Prostate gland (tissue), 2 donors: ENCODE measurements at places on chromosomes 6 and 20. TPM values are rescaled to one million over a fixed set of nuclear protein-coding genes. Genes with fewer than 3 reads are reported as not detected.
A peak's percentile ranks its signal among the peaks of the same experiment; 100 is the strongest.

DNA sequence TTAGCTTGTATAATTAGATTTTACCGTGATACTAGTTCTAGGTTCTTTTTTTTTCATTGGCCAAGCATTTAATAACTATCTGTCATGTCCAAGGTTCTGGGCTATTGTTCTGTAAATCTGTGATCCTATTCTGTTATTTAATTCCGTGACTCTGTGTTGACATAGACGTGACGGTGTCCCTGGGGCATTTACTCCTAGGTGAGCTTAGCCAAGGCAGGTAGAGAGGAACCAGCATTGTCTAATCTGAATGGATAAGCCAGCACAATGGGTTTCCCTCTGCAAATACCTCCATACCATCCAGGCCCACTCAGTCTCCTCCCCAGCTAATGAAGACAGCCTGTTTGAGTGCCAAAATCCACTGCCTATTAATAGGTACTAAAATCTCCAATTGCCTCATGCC, 8.9 kb upstream of the CDSN start:
- DNase-seq = peak; percentile 51
- no peaks in the 10 kb centered on the region for H3K36me3 ChIP-seq
- peak overlapping the region; percentile 63 for H3K27ac ChIP-seq
- no peak overlapping the region for H3K4me3 ChIP-seq
- H3K27me3 ChIP-seq = no peaks in the 10 kb centered on the region

The DTNBP1 gene
- total RNA-seq = 14.1 TPM

The SMLR1 gene
- total RNA-seq = not detected

The PLTP gene
- total RNA-seq = 101 TPM

The CST5 gene
- total RNA-seq = not detected

The SH3BGRL2 gene
- total RNA-seq = 93.3 TPM

The GRM4 gene
- 4.4 TPM for total RNA-seq

- no peak for DNase-seq
- H3K36me3 ChIP-seq = no peaks in the 10 kb centered on the region
- H3K27ac ChIP-seq = no peak overlapping the region
- no peaks in the 10 kb centered on the region for H3K4me1 ChIP-seq
- H3K27me3 ChIP-seq = no peaks in the 10 kb centered on the region
These were observed 172.7 kb downstream of the SCP2D1 start for GRCh38 chr20:18986146-18986830.

- H3K4me1 ChIP-seq = no peaks in the 10 kb centered on the region
- peak overlapping the region; percentile 91 for H3K27ac ChIP-seq
- no peaks in the 10 kb centered on the region for H3K36me3 ChIP-seq
- no peaks in the 10 kb centered on the region for H3K27me3 ChIP-seq
- H3K4me3 ChIP-seq = peak overlapping the region; percentile 85
- peak; percentile 38 for DNase-seq
These were observed 35.2 kb downstream of the HFE start for GRCh38 chr6:26122402-26122792.

- no peaks in the 10 kb centered on the region for H3K36me3 ChIP-seq
- no peak overlapping the region for H3K27ac ChIP-seq
- no peak overlapping the region for H3K4me3 ChIP-seq
- no peak for DNase-seq
These were observed 49.8 kb downstream of the CFAP61 start for GRCh38 chr20:20102163-20102562.

DNA sequence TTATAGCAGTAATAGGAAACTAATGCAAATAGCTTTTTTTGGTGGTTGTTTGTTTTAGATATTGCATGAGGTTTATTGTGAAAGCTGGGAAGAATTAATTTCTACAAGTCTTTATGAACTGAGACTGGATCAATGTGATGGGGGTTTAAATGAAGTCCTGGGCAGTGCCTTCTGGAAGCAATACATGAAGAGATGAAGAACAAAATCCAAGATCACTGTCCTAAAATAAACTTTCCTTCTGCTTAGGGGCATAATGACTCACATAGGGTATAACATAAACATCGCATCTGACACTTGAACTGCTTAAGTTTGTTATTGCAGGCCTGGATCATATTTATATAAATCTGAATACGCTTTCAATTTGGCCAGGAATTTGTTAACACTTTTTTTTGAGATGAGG, 20.9 kb upstream of the SHLD1 start:
- no peaks in the 10 kb centered on the region for H3K36me3 ChIP-seq
- H3K4me3 ChIP-seq = no peak overlapping the region
- H3K27me3 ChIP-seq = no peaks in the 10 kb centered on the region
- H3K27ac ChIP-seq = no peak overlapping the region
- H3K4me1 ChIP-seq = no peaks in the 10 kb centered on the region
